Dermis microvascular lymphatic vessel endothelial cell (primary cell): ENCODE measurements at places on chromosomes 6 and 20. TPM values are rescaled to one million over a fixed set of nuclear protein-coding genes. Genes with fewer than 3 reads are reported as not detected.
A peak's percentile ranks its signal among the peaks of the same experiment; 100 is the strongest.

Gene AHCY
- 109 and 127 TPM in 2 replicates for total RNA-seq

Gene PHACTR1
- total RNA-seq, result 1.0 and 1.1 TPM in 2 replicates

Gene ECT2L
- under 0.01 TPM in 1 of 2 replicates, not detected in the other for total RNA-seq

DNA sequence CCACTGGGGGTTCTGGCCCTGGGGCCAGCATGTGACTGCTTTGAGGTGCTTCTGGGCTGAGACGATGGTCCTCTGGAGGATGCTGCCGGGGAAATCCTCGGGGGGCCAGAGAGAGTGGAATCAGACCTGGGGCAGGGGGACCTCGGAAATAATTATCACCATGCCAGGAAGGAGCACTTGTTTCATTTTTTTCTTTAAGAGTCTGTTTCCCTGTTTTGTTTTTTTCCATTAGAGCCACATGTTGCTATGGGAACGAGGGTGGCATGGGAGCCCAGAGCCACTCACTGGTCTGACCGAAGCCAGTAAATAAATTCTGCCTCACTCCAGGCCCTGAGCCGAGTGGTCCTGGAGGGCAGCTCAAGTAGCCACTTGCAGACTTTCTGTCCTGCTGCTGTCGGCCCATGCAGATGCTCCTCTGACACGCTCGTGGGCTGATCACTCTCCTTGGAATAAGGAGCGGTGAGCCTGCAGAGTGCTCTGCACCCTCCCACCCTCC lies 365.1 kb downstream of the ZFAND3 start:
- DNase-seq, result no peak

GRCh38 chr20:45822857-45823256 lies 4.3 kb downstream of the TNNC2 start:
- DNase-seq, result no peak

DNA sequence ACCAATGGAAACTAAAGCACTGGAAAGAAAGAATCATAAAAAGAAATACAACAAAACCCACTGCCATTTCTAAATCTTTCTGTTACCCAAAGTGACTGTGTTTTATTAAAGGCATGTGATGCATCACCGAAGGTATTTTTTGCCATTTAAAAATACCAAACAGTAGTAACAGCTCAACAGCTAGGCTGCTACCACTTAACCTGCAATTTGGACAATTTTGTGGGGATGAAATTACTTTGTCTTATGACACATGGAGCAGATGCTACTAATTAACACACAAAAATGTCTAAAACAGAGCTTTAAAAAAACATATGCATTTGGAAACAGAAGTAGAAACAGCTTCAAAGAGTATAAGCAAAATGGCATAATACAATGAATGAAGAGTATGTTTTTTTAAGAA lies 97.4 kb downstream of the ATXN1 start:
- no peak for DNase-seq

DNA sequence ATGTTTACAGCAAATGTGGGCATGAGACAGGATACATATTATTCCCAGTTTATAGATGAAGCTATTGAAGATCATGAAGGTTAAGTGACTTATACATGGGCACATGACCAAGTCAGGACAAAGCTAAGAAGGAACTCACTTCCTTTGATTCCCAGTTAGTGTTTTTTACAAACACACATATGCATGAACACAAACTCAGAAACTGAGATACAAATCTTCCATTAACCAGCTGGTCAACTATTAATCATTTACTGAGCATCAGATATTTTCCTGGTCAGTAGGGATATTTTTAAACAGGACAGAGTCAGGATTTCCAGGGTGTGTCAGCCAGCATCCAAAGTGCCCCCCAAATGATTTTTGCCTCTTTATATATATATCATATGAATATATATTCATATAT lies 222.2 kb downstream of the OGFRL1 start:
- peak; percentile 47 for DNase-seq

GRCh38 chr20:5969940-5970339 lies 19.5 kb downstream of the MCM8 start:
- DNase-seq, result no peak

Gene PARD6B
- 0.39 and 0.51 TPM in 2 replicates for total RNA-seq

- no peak for DNase-seq
Measured at GRCh38 chr6:168057836-168058235, 21.2 kb downstream of the FRMD1 start.

Gene ATAT1
- total RNA-seq, result 2.7 and 3.4 TPM in 2 replicates

Gene PRL
- total RNA-seq, result not detected in 2 replicates

DNA sequence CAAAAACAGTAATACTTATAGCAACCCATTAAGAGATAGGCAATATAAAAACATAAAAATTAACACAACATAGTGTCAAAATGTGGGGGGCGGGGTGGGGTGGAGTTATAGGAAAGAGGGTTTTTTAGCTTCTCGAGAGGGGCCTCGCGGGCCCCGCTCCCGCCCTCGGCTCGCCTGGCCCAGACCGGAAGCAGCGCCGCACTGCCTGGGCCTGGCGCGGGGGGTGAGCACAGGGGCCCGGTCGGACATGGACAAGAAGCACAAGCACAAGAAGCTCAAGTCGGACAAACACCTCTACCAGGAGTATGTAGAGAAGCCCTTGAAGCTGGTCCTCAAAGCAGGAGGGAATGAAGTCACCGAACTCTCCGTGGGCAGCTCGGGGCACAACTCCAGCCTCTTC lies 53.4 kb downstream of the REV3L start:
- no peak for DNase-seq

GRCh38 chr6:147285087-147285855 lies 81.1 kb downstream of the STXBP5 start:
- DNase-seq, result peak; percentile 65

DNA sequence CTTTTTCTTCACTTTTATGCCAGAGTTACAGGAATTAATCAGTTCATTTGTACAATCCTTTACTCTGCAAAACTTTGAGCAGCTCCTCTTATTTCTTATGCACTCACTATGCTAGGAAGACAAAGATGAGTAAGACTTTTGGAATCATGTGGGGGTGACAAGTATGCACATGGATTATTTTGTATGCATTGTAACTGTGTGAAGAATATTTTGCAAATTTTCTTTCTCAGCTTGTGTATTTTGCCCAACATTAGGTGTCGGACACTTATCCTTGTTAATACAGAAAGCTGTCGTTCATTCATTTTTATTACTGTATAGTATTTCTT lies 88.6 kb downstream of the PPP1R14C start:
- no peak for DNase-seq

Gene SULF2
- 72.9 and 220 TPM in 2 replicates for total RNA-seq

DNA sequence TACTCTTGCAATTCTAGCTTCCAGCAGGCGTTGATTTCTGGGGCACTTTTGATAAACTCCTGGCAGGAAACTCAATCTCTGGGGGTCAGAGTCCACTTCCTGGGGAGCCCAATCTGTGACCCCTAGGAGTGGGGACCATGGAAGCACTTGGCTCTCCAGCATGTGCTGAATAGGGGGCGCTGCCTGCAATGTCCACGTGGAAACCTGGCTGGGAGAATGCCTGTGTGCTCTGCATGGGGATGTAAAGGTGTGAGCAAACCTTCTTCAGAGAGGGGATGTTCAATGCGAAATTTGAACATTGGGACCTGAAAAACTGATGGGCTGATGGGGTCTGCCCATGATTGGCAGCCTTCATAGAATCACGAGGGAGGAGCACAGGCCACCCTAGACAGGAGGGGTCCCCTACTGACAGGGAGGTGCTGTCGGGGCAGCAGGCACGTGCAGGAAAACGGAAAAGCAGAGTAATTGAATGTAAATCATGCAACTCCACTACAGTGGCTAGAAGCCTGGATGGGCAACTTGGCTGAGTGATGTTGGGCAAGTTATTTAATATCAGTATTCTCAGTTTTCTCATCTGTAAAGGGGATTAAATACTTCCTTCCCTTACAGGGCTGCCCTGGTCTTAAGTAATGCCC lies 47.8 kb downstream of the CEP43 start:
- no peak for DNase-seq
